ENCODE measurements at places on chromosomes 7 and 10.

DNA sequence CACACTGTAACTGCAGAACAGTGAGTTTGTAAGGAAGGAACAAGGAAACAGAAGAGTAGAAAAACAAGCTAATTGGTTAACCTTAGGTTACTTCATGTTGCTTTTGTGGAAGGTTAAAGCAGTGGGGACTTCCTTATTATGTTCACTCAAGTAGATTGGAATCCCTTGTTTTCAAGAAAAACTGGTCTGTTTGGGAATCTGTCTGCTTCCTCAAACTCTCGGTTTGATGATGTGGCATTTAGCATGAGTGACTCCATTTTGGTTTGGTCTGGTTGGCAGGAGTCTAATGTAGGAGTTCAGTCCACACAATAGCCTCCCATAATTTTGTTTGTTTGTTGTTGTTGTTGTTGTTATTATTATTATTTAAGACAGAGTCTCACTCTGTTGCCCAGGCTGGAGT, 3.8 kb upstream of the TRIM56 start:
- DNase-seq = no peak

GRCh38 chr7:111903797-111904196, 302.4 kb downstream of the DOCK4 start:
- no peak for DNase-seq

DNA sequence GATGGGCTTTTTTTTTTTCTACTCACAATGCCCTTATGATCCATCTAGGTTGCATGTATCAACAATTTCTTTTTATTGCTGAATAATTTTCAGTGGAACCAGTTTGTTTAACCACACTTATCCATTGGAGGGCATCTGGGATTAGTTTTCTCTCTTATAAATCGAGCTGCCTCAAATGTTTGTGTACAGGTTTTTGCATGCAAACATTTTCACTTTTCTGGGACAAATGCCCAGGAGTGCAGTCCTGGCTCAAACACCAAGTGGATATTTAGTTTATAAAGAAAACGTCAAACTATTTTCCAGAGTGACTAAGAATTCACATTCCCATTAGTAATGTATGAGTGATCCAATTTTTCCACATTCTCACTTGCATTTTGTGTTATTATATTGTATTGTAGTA, 313.4 kb downstream of the CXCL12 start:
- no peak for DNase-seq

DNA sequence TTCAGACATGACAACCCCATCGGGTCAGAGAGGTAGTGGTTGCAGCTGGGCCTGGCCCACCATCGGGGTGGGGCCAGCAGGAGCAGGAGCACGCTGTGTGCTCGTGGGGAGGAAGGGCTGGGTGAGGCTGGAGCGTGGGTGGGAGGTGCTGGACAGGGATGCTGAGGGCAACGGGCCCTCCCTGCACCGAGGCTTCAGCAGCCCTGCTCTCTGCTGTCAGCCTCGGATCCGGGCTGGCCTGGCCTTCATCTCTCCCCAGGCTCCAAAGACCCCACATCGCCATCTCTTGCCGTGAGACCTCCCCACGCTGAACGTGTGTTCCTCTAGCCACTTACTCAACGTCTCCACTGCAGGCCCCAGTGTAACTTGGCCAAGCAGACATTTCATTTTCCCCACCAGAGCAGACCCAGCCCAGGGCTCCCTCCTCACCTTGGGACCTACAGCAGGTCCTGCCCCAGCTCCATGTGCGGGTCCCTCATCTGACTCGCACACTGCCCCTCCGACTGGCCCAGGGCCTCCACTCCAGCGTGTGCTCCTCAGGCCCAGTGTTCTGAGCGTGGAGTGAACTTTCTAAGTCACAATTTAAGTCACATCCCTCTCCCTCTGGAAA, 462.4 kb downstream of the DNAJB6 start:
- DNase-seq = no peak

DNA sequence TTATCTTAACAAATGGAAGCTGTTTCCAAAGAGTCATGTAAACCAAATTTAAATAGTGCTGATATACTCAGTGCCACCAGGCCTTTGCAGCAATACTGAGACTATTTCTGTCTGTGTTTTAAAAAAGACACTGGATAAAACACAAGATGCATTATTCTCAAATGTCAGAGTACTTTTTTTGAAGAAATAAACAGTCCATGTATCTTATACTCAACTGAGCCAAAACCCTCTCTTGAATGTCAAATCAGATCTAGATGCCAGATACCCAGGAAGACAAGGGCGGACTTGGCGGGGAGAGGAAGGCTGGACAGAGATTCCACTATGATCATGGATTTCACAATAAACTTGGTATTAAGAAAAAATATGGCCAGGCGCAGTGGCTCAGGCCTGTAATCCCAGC, 127.6 kb downstream of the COBL start:
- DNase-seq = no peak

DNA sequence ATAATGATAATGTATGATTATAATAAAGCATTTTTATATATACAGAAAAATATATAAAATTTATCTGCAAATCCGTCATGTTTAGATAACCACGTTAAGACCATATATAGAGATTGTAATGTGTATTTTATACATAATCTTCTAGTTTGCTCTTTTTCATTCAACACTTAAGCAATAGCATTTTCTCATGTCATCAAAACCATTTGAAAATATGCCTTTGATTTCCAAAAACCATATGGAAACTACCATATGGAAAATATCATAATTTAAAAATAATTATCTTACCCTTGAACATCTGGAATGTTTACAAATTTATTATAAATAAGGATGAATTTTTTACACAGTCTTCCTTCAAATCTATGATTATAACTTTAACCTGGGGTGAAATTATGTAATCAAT, 250.4 kb upstream of the NPSR1 start:
- DNase-seq = no peak

GRCh38 chr10:69119896-69120295, 4.1 kb upstream of the VPS26A start:
- no peak for DNase-seq

- DNase-seq = no peak
These were observed 10.4 kb downstream of the SFRP5 start for GRCh38 chr10:97761331-97761865.

DNA sequence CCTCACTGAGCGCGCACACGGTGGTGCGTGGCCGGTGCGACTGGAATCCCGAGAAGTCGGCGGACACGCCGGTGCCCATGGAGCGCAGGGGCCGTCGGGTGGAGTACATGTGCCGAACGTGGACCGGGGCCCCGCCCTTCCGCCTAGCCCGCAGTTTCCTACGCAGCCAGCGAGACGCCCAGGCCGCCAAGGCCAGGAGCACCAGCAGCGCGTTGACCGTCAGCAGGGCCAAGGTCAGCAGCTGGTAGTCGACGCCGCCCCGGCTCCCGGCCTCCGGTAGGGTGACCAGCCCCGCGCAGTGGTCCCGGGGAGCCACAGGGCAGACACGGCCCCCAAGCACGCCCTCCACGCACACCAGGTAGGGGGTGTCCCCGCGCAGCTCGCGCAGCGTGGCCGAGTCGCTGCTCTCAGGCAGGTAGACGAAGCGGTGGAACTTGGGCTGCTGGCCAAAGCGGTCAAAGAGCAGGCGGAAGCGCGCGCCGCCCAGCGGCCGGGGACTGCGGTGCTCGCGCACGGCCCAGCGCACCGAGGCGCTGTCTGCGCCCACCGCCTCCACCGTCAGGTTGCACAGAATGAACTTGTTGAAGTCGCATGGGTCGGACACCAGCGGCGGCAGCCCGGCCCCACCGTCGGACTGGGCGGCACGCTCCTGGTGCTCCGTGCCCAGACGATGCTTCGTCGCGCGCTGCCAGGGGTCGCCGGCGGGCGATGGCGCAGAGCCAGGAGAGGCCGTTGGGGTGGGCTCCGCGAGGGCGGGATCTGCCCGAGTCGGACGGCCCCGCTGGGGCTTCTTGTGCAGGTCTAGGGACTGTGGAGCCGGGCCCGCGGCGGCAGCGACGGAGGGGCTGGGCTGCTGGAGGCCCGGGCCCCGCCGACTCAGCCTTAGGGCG, 2.2 kb downstream of the TRIL start:
- no peak for DNase-seq

- no peak for DNase-seq
These were observed 6.1 kb downstream of the TBATA start for GRCh38 chr10:70779088-70779487.

- DNase-seq = no peak
These were observed 912 bp upstream of the DUSP5 start for GRCh38 chr10:110496553-110497437.

GRCh38 chr7:135774284-135774683, 25.7 kb upstream of the FAM180A start:
- no peak for DNase-seq

DNA sequence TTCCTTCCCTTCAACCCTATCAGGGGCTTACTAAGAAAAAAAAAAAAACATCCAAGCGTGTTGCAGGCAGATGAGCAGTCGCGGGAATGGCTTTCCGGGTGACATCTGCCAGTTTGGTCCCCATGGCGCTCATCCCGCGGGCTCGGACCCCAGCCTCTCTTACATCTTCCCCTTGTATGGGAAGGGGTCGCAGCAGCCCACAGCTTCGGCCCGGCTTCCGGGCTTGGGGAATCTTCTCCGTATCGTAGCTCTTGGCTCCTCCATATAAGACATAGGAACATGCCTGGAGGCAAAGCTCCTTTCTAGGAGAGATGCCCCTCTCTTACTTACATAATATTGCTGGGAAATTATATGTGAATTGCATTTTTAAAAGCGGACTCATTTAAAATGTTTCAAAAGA, 99.5 kb downstream of the CUX1 start:
- DNase-seq = no peak

- DNase-seq = no peak
These were observed 1.8 kb upstream of the CCDC6 start for GRCh38 chr10:59907918-59908807.

DNA sequence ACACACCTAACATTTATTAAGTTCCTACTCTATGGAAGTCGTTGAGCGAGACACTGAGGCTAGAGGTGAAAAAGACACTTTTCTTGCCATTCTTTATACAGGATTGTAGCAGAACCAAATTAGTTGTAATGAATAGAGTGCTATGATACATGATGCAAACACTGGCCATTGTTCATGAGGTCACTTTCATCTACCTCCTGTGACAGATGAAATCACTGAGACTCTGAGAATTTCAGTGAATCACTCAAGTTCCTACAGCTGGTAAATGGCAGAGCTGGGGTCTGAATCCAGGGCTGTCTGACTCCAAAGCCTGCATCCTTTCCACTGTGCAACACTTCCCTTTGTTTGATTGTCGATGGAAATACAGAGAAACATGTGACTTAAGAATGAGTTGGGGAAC, 657.6 kb downstream of the LRMDA start:
- no peak for DNase-seq

GRCh38 chr10:44581996-44582395, 197.1 kb upstream of the CXCL12 start:
- DNase-seq = no peak

- DNase-seq = no peak
These were observed 54.3 kb upstream of the WAC start for GRCh38 chr10:28478646-28479045.

GRCh38 chr10:3192856-3193635, 20.5 kb upstream of the PITRM1 start:
- DNase-seq = peak; percentile 24

DNA sequence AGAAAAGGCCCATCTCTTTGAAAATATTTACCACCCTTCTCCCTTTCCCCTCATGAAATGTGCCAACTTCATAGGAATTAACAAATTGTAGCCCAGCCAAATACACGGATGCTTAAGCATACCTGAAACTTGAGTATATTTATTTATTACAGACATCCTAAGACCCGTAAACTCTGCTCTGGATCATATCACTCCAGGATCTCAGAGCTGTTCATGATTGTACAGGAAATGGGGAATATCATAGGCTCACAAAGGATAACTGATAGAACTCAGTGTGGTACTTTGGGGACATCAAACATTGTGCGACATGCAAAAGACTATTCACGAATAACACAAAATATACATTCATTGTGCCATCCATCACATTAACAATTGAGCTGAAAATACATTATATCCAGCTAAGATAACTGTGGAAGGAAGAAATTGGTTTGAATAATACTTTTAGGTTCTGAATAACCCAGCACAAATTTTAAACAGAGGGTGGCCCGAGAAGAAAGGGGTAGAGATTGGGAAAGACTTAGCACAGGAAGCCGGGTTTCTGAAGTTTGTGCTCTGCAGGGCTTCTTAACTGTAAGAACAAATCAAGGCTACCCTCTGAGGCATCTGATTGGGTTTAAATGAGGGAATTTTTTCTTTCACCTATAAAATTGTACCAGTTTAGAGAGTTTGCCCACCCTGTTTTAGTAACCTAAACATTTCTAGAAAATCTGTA, 2.5 kb downstream of the HOXA1 start:
- DNase-seq = no peak

DNA sequence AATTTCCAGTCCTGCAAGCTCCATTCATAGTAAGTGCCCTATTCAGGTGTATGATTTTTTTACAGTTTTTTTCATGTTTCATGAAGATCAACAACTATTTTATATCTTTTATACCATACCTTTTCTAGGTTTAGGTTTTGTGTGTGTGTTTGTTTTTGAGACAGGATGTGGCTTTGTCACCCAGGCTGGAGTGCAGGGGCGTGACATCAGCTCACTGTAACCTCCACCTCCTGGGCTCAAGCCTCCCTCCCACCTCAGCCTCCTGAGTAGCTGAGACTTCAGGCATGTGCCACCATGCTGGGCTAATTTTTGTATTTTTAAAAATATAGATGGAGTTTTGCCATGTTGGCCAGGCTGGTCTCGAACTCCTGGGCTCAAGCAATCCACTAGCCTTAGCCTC, 35.0 kb downstream of the ARMH3 start:
- peak; percentile 2 for DNase-seq

- no peak for DNase-seq
These were observed 61.7 kb downstream of the PWWP2B start for GRCh38 chr10:132458586-132459300.
